ENCODE measurements at places on chromosomes 6 and 20.

- no peak for DNase-seq
Observed at GRCh38 chr6:27593200-27593818, 120.4 kb upstream of the ZNF184 start.

- no peak for DNase-seq
Observed at GRCh38 chr20:46551522-46552381, 1.3 kb upstream of the OCSTAMP start.

DNA sequence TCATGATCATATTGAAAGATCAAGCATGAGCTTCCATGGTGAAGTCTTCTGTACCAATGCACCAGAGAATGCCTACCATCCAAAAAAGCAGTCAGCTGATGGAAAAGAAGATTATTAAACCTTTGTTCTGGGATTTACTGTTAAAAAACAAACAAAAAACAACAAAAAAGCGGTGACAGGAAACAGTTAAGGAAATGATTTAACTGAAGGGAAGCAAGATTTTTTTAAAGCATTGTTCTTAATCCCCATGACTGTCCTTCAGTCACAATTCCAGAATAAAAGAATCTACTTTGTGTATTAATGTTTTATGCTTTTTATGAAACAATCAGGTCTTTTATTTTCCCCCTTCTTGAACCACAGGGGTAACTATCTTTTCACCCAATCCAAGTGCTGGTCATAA lies 23.9 kb downstream of the FAM162B start:
- no peak for DNase-seq

DNA sequence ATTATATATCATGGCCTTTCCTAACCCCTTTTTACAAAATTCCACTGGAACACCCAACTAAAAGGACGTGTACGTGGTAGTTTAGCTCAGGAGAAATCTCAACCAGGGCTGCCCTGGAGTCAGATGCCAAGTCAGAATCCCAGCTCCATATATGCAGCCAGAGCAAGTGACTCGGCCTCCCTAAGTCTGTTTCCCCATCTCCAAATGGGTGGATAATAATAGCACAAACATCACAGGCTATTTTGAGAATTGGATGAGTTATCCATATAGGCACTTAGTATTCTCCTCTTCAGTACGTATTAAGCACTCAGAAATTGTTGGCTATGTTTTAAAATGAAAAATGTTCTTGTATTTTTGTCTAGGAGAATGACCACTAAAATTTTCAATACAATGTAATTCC lies 481.5 kb downstream of the CD109 start:
- no peak for DNase-seq

DNA sequence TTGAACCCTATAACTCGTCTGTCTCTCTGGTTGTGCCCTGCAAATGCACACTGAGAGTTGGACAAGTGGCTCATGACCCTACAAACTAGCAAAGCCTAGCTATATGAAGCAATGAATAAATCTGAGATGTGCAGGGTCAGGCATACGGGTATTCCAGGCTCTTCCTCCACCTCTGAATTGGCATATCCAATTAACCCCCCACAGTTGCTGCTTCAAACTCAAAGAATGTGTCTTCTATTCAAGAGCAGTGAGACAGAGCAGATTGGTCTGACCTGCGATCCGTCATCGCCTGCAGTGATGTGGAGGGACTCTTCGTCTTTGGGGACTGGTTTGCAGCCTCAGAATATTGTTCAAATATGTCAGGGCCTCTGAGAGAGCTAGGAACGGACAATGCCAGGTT lies 59.8 kb downstream of the LAMP5 start:
- no peak for DNase-seq

DNA sequence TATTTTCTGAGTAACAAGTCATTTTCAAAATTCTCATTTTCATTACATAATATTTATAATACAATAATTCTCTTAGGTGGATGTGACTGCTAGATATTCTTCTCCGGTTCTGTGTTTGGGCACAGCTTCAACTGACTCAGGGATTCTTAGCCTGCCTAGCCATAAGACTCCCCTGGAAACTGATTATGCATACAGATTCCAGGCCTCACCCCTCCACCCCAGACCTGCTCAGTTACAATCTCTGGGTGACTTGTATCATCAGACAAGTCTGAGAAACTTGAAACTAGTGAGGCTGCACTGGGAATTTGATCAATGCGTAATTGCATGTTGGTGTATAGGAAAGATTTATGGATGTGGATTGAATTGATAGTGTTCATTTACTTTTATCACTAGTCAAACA lies 25.4 kb downstream of the FLRT3 start:
- no peak for DNase-seq

DNA sequence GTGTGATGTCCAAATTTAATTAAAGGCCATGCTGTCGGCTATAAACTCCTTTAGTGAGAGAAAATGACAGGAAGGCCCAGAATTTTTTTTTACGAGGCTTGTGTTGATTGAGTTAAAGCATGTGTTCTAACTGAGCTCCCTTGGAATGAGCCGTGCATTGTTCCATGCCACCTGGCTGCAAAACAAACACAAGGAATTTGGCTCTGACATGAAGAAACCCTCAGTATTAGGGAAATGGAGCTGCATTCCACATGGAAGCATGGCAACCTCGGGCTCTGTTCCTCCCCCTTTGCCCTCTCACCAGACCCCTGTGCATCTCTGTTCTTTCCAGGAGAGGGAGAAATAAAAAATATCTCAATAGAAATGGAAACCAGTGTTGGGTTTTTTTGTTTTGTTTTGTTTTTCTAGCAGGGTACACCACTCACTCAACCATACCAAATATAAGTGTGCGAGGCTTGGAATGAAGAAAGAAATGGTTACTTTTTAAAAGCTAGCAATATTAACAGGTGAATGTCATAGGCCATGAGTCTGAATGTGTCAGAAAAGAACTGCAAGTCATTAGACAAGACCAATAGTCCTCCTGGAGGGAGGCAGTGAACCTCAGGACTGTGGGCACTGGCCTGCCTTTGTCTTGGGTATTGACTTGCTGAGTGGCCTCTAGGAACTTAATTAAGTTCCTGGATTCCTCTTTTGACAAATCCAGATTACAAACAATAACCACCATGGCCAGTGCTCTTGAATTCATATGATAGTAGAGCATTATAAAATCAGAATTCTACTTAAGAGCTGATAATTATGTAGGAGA lies 935.1 kb downstream of the KIF16B start:
- DNase-seq, result peak; percentile 49

GRCh38 chr6:139547122-139547776 lies 172.8 kb upstream of the CITED2 start:
- DNase-seq, result no peak

- no peak for DNase-seq
Observed at GRCh38 chr6:4324746-4325145, 189.4 kb upstream of the ECI2 start.

DNA sequence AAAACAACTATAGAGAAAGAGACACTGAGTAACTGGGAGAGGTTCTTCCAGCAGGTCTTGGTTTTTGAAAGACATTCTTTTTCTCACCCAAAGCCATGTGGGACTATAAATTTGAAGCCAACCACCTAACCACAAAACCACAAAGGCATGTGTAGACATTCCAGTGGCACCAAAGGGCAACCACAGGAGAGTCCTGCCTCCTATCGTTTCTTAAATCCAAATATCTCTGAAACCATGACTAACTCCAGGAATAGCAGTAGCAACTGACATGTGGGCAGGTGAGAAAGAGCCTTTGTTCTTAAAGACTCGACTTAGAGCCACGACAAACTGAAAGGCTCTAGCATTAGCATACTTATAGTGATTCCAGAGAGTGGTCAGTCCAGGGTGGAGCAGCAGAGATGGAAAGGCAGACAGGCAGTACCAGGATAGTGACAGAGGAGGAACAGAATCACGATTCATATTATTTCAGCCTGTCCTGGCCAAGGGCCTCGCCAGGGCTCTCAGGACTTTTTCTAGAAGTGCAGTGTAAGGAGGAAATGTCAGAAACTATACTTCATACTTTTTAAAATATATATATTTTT lies 9.4 kb upstream of the COL9A1 start:
- peak; percentile 82 for DNase-seq

GRCh38 chr20:57335392-57335791 lies 5.8 kb downstream of the SPO11 start:
- DNase-seq, result peak; percentile 15
